Esophagus muscularis mucosa (tissue), 4 donors: ENCODE measurements at places on chromosomes 12 and 14. TPM values are rescaled to one million over a fixed set of nuclear protein-coding genes. Genes with fewer than 3 reads are reported as not detected.

DNA sequence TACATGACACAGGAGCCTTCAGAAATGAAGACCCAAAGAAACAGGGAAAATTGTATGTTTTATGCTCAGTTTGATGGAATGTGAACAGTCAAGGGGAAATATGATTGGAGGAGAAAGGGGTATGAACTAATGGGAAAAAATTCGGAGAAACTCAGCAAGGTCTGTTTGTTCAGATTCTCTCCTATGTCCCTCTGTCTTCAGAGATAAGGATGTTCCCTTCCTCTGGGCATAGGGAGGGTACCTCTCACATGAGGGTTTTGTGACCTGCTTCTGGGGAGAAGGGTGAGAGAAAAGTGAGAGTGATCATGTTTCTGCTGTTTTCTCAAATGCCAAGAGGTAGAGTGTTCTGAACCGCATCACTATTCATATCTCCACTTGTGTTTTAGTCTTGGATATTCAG, 26.6 kb upstream of the LIMA1 start:
- DNase-seq, result no peak

GRCh38 chr12:15545334-15545733, 223.0 kb downstream of the PTPRO start:
- no peak for DNase-seq

- no peak for DNase-seq
These were observed 14.5 kb upstream of the GPR162 start for GRCh38 chr12:6807170-6807569.

DNA sequence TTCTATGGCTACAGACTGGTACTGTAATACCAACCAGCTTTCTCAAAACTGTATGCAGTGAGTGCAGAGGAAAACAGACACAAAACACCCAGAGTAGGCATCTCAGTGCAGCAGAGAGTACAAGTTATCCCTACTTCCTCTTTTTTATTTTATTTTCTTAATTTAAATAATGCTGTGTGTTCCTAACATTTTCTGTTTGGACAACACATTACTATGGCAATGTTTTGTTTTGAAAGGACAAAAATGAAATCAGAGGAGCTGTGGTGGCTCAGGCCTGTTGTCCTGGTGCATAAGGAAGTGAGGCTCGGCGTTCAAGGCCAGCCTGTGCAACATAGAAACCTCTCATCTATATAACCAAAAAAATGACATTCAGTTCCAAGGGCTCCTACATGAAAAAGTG, 33.7 kb upstream of the SELPLG start:
- no peak for DNase-seq

- DNase-seq, result no peak
These were observed 281.7 kb upstream of the AMIGO2 start for GRCh38 chr12:47361389-47362021.

The CIROP gene
- not detected for total RNA-seq

The KIF5A gene
- 2.1 TPM for total RNA-seq

The GLS2 gene
- total RNA-seq, result 0.97 TPM
